ENCODE measurements at places on chromosomes 5 and 9. TPM values are rescaled to one million over a fixed set of nuclear protein-coding genes. Genes with fewer than 3 reads are reported as not detected.

Gene PLPPR1
- 16.4 TPM for total RNA-seq

Gene FBP1
- total RNA-seq: 0.29 TPM

DNA sequence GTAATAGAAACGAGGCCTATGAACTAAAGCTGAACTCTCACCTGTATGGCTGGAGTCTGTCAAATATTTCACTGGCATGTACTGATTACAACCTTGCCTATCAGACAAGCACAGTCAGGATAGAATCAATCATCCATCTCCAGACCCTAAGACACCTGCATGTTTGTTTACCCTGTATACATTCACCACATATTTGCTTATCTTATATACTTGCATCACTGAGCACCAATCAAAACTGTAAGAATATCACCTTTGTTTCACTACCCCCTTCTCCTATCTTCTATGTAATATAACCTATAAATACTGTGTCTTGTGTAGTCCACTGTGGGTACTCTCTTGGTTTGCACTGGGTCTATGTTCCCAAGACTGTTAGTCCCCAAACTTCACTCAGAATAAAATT lies 1085.7 kb downstream of the TAF11L14 start:
- H3K4me1 ChIP-seq: no peaks in the 10 kb centered on the region
- no peak for DNase-seq

DNA sequence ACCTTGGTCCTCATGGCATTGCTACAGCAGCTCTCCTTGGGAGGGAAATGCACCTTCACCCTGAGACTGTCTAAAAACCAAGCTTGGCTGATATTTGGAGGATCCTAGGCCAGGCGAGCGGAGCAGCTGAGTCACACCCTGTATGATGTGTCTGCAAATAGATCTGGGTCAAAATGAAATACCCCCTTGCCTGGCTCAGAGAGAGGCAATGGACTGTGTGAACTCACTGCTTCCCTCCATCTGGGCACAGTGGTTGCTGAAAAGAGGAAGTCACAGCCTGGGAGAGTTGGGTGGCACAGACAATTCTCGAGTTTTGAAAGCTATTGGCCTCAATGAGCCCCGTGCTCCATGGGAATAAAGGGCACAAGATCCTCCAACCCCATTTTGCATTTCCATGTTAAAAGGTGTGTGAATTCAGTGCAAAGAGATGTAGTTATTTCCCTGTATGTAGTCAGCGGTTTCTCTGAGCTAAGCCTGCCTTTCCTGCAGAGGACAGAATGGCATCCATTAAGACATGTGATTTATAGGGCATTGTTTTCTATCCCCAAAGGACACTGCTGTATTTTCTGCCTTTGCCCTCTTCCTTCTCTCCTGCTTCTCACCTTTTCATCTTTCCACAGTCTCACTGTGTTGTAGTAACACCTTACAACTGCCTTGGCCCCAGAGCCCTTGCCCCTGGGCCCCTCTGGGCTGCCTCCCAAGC lies 177.2 kb downstream of the GADD45G start:
- DNase-seq: no peak
- no peaks in the 10 kb centered on the region for H3K27me3 ChIP-seq
- H3K27ac ChIP-seq: no peak overlapping the region
- no peaks in the 10 kb centered on the region for H3K36me3 ChIP-seq

DNA sequence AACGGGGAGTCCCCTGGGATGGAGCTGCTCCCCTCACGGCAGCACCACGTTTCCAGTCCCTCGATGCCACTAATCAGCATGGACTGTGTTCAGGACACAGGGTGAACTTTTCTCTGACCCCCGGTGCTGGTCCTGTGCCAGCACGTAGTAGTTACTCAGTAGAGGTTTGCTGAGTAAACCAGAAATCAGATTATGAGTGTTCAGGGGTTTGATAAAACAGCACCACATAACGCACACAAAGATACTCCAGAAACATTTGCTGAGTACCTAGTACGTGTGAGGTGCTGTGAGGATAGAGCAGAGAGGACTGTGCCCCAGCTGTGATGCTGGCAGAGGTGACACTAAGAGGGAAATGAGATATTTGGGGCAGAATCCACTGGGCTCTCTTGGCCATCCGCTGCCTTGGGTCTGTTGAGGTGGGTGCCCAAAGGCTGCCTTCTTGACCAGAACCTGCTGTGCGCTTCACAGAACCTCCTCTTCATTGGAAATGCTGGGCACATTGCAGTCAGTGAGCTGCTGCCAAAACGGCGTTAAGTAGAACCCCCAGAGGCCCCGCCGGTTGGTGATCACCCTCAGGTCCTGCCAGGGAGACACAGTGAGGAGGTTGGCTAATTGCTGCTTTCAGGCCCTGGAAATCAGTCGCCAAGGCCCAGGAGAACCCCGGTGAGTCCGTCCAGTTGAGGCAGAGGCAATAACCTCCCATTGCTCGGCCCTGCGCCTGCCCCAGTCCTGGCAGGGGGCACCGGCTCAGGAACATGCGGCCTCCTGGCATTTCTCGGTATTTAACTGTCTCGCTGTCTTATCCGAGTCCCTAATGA lies 49.4 kb downstream of the NEURL1B start:
- no peak overlapping the region for H3K4me3 ChIP-seq
- H3K27ac ChIP-seq: no peak overlapping the region
- no peaks in the 10 kb centered on the region for H3K36me3 ChIP-seq

GRCh38 chr5:20353499-20353898 lies 365.5 kb upstream of the CDH18 start:
- H3K36me3 ChIP-seq: no peaks in the 10 kb centered on the region
- DNase-seq: no peak
- H3K27ac ChIP-seq: no peak overlapping the region
- H3K4me3 ChIP-seq: no peak overlapping the region
- H3K4me1 ChIP-seq: no peaks in the 10 kb centered on the region
